ENCODE measurements at places on chromosomes 6 and 20.

- no peak for DNase-seq
Measured at GRCh38 chr6:6057442-6058053, 50.8 kb upstream of the NRN1 start.

DNA sequence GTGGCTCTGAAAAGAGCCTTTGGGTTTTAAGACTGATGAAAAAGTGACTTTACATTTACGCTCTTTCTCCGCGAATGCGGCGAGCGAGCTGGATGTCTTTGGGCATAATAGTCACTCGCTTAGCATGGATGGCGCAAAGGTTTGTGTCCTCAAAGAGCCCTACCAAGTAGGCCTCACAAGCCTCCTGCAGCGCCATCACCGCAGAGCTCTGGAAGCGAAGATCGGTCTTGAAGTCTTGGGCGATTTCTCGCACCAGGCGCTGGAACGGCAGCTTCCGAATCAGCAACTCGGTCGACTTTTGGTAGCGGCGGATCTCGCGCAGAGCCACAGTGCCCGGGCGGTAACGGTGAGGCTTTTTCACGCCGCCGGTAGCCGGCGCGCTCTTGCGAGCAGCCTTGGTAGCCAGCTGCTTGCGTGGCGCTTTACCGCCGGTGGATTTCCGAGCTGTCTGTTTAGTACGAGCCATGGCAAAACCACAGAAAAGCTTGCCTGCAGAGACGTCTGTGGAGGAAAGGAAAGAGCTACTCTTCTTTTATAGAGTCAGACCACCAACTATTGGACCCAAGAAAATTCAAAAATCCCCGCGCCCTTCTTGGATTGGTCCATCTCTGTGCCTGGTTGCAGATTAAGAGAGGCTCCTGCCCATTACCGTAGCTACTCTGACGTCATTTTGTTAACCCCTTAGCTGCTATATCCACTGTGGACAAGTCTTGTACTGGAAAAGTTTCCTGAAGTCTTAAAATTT is 55.5 kb upstream of the HFE start:
- peak; percentile 97 for DNase-seq

GRCh38 chr20:31849306-31849930 is 4.0 kb upstream of the FOXS1 start:
- DNase-seq: no peak

GRCh38 chr6:79408256-79408974 is 128.8 kb downstream of the LCA5 start:
- DNase-seq: no peak

- DNase-seq: no peak
Measured at GRCh38 chr6:15252195-15252594, 6.3 kb downstream of the JARID2 start.

DNA sequence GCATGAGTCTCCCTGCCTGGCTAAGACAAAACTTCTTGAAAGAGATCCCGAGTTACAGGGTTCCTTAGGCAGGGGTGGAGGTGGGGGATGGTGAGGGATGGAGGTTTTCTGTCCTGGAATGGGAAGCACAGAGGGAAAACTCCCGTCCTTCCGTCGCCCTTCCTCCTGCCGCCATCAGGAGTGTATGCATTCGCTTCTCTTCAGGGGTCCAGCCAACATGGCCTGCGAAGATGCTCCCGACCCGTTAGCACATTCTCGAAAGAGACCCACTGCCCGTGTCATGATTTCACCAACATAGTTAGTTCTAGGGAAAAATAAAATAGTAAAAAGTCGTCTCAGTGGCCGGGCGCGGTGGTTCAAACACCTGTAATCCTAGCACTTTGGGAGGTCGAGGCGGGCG is 37.1 kb downstream of the KIF25 start:
- no peak for DNase-seq

DNA sequence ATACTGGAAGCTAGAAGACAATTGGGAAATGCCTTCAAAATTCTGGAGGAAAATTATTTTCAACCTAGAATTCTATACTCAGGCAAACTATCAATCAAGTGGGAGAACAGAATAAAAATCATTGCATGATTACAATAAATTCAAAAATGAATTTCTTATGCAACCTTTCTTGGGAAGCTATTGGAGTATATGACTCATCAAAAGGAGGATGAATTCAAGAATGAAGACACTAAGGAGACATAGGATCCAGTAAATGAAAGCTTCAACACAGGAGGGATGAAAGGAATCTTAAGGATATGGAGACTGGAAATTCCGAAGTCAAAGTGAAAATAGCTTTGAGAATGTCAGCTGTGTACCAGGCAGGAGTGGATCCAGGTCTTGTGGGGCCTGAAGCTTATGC is 12.6 kb upstream of the UBR2 start:
- DNase-seq: no peak

GRCh38 chr6:44341095-44341890 is 1.2 kb upstream of the SPATS1 start:
- no peak for DNase-seq

- no peak for DNase-seq
Measured at GRCh38 chr6:112176175-112176574, 78.2 kb downstream of the LAMA4 start.

DNA sequence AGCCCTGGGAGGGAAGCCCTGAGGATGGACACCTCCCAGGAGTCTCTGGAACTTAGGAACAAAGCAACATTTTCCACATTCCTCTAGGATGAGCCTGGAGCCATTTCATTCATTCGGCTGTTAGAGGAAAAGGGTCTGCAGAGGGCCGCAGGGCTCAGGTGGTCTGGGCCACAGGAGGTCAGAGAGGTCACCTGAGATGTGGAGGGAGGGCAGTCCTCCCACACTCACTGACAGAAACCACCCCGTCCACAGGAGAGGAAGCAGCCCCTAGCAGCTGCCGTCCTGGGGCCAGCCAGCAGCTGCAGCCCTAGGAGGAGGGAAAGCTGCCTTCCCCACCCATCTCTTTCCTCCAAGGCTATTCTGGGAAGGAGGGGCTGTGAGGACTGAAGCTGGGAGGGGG is 207.0 kb downstream of the CDC5L start:
- DNase-seq: no peak

- DNase-seq: no peak
Measured at GRCh38 chr6:42696526-42697267, 25.7 kb downstream of the PRPH2 start.

DNA sequence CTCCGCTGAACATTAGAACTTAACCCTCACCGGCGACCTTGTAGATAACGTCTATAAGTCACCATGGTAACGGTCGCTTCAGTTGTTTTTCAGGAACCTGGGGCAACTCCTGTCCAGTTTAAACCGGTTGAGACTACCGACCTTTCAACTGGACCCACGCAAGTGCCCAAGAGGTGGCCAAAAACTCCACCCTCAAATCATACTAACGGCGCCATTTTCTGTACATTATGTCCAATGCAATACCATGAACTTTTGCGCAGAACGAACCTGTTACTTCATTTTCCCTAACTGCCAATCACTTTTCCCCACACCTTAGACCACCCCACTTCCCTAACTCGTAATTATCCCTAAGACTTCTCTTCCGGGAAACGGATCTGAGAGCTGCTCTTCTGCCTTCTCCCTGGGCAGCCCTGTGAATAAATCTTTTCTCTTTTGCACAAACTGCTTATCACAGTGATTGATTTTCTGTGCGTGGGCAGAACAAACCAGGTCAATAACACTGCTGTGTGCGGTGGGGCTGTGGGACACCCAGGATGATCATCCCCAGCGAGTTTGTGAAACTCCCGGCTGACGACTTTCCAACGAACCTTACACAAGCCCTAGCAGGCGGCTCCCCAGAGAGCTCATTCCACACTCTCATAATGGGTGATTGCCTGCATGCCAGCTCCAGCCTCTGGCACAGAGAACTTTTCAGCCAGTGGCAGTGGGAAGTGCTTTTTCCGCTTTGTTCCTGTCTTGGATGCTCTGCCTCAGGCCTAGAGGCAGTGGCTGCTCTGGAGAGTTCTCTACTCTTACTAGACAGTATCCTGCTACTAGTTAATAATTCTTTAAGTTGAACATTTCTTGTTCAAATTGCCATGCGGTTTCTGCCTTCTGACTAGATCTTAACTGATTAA is 28.6 kb downstream of the GPX5 start:
- no peak for DNase-seq

- no peak for DNase-seq
Measured at GRCh38 chr6:152874846-152875568, 107.8 kb downstream of the FBXO5 start.

DNA sequence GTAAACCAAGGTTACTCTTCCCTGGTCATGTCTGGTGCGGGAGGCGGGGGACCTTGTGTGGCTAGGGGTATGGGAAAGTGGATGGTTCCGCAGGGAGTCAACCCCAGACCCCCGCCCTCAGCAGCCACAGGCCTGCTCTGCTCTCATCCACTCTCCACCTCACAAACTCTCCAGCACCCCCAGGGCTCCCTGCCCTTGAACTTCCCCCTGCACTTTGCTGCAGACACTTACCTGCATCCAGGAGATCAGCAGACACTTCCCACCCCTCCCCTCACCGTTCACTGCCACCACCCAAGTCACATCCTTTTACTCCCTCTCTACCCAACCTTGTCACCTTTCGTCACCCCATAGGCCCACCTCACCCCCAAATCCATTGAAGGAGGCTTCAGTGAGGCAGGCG is 3.9 kb upstream of the RAET1L start:
- no peak for DNase-seq

GRCh38 chr20:48329676-48330664 is 497.8 kb downstream of the PREX1 start:
- DNase-seq: no peak

DNA sequence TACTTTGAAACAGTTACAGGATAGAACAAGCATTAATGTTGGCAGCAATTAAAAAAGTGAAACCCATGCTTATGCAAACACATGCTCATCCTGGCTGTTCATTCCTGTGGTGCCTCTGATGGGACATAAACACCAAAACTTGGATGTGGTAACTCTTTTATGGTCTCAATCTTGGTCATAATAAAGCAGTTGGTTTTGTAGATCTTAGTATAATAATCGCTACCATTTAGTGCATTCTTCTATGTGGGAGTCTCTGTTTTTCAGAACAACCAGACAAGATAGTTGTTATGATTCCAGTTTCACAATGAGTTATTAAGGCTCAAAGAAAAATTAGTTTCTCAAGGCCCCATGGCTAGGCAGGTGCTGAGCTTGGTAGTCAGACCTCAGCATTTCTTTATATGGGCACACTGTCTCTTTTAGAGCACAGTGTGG is 184.0 kb downstream of the UTRN start:
- no peak for DNase-seq

DNA sequence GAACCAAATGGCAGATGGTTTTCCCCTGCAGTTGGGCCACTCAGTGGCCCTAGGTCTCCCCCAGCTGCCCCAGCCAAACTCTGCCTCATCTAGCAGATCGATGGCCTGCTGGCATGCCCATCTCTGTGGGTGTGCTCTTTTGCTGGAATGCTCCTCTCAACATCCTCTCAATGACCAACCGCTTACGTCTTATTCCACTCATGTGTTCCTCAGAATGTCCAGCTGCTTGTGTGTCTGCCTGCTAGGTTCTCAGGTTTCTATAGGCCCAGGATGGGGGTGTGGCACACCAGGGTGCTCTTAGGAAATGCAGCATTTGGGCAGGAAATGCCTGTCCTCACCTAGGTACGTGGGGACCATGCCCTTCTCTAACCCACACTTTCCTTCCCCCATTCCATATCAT is 509.9 kb upstream of the SYNCRIP start:
- no peak for DNase-seq

- DNase-seq: no peak
Measured at GRCh38 chr6:26205625-26206574, 118.7 kb downstream of the HFE start.

DNA sequence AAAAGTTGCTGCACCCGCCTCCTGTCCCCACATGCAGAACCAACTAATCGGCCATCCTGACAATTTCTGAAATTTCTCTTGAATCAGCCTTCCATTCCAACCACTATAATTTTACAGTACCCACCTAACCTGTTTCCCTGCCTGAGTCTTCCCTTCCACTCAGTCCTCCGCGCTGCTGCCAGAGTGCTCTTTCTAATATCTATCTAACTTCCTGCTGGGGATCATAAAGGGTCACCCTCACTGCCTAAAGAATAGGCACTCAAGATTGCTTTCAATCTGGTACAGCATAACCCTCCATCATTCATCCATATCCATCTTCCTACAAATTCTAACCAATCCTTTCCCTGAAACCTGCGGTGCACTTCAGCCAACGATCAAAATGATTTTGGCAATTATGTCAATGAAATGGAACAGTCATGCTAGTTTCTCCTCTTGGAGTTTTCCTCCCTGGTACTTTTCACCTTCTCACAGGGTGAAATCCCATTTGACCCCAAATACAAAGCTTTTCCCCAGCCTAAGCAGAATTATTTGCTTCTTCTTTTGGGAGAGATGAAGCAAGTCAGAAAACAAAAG is 117.5 kb upstream of the BEND6 start:
- no peak for DNase-seq

GRCh38 chr6:31568537-31568961 is 3.5 kb upstream of the LTA start:
- no peak for DNase-seq

GRCh38 chr6:87656857-87657256 is 45.2 kb downstream of the AKIRIN2 start:
- no peak for DNase-seq

DNA sequence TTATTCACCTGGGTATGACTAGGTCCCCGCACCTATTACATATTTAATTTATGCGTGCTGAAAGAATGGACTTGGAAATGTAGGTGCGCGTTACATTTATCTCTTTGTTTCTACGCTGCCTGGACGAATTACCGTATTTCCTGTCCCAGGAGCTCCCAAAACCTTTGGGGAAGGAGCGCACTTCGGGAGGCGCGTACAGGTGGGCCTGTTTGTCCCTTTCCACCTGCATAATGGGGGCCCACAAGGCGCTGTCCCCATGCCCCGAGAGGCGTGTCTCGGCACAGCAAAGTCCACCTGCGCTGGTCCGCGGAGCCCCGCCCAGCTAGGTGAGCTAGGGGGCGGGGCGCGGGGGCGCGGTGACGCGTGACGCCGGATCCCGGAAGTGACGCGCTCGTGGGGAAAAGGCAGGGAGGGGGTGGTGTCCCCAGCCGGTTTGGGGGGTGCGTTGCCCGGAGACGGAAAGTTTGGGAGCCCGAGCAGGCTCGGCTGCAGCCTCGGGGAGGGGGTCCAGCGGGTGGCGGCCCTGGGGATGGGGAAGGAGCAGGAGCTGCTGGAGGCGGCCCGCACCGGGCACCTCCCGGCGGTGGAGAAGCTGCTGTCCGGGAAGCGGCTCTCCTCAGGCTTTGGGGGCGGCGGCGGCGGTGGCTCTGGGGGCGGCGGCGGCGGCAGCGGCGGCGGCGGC is at the start of gene ANKS1A:
Gene ANKS1A (plus strand): TSS at position 382 of the 682 bp plus-strand sequence. CDS start 148 bp downstream, at position 530.
- peak; percentile 95 for DNase-seq

- DNase-seq: no peak
Measured at GRCh38 chr20:24952376-24953208, 3.5 kb downstream of the CST7 start.

GRCh38 chr20:52179331-52180179 is 12.0 kb downstream of the ZFP64 start:
- DNase-seq: no peak

GRCh38 chr6:149333266-149333620 is 15.7 kb downstream of the TAB2 start:
- no peak for DNase-seq

GRCh38 chr6:11514672-11515071 is 22.9 kb upstream of the TMEM170B start:
- DNase-seq: no peak

DNA sequence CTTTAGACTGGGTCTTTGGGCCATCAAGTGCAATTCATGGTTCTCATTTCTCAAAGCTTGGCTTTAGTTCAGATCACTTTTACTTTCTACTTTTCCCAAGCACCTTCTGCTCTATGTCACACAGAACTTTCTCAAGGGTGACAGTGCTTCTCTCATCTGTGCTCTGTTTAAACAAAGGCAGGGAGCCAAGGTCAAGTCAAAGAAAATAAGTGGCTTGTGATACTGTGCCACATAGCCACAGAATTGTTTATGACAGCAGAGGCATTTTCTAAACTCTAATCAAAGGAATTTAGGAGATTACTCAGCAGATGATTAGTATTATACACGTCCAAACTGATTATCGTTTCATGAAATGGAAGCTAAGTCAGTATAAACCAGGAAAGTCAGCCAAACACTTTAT is 348.0 kb downstream of the HDGFL1 start:
- no peak for DNase-seq

All from esophagus muscularis mucosa (tissue), 4 donors.